ENCODE measurements at places on chromosomes 5 and 9.

DNA sequence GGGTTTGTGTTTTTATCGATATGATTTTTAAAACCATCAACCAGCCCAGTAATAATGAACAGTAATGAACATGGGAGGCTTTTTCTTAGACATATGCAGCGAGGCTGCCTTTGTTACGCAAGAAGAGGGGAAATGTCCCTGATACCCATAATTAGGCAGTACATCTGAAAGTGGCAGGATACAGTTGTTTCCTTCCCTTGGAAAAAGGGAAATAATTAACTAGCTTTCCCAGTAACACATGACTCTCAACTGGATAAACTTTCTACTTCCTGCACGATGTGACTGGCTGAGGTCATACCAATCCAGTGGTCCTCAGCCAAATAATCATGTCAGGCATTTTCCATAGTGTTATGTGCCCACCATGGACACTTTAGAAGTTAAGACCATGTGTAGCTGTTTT is 431.6 kb upstream of the C9orf72 start:
- no peak for DNase-seq

GRCh38 chr5:3958389-3958788 is 362.8 kb downstream of the IRX1 start:
- DNase-seq: no peak

- no peak for DNase-seq
Observed at GRCh38 chr9:87696641-87697040, 29.3 kb upstream of the CTSL start.

GRCh38 chr5:37056762-37057161 is 180.2 kb downstream of the NIPBL start:
- no peak for DNase-seq

DNA sequence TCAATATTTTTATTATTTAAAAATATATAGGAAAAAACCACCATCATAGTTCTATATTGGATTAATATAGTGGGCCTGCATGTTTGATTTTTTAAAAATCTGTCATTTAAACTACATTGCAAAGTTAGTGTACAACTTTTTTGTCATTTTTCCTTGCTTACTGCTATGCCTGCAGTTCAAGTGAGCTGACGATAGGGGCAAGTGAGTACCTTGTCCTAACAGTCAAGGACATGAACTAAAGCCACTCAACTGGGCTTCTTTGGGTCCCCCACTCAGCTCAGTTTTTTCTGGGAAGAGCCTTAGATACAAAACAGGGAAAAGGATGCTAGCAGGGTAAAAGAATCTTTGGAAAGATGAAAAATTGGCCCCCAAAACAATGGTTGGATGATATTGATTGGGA is 269.9 kb downstream of the MAN2A1 start:
- DNase-seq: no peak

GRCh38 chr5:62385131-62385530 is 18.6 kb downstream of the DIMT1 start:
- no peak for DNase-seq

DNA sequence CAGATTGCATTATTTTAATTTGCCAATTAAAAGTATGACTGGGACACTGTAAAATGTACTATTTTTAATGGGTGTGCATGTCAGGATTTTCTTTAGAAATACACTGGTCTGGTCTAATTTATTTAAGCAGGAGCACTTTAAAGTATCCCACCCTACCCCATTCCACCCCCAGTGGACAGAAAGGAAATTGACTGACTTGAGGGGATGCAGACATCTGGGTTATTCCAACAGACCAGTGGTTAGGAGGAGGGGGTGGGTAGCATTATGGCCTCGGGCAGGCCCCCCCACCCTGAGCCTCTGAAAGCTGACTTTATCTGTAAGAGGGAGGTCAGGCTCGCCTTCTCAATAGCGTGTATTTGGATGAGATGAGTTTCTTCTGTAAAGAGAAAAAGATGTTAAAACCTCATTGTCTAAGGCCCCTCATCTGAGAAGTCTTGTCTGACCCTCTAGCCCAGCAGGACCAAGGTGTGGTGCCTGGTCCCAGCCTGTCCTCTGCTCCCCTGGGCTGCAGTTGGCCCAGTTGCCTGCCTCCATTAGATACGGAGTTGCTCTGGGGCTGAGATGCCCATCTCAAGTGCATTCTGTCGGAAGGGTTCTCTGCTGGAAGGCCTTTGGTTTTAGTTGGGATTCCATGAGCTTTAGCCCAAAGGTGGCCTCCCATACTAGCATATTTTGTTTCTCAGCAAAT is 4.4 kb downstream of the HNRNPAB start:
- DNase-seq: no peak

DNA sequence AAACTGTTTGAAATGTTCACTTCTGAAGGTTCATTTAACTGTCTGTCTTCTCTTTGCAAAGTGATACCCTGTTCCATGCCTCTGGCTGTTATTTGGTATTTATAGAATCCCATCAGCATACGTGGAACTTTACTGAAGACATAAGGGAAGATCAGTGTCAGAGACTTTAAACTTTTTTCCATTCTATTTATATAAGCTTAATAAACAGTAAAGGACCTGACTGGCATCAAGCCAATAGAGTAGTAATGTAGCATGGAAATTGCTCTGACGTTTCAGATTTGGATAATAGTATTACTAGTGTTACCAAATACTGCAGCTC is 94.9 kb upstream of the MINAR2 start:
- DNase-seq: no peak

Measured in tibial artery (tissue), 4 donors.